NCI-H226 (cell line): ENCODE measurements at places on chromosomes 7 and 10.
A peak's percentile ranks its signal among the peaks of the same experiment; 100 is the strongest.

GRCh38 chr7:45973725-45974532 lies 52.9 kb upstream of the IGFBP3 start:
- DNase-seq: no peak

GRCh38 chr7:128063088-128063487 lies 31.9 kb upstream of the LRRC4 start:
- DNase-seq: no peak

DNA sequence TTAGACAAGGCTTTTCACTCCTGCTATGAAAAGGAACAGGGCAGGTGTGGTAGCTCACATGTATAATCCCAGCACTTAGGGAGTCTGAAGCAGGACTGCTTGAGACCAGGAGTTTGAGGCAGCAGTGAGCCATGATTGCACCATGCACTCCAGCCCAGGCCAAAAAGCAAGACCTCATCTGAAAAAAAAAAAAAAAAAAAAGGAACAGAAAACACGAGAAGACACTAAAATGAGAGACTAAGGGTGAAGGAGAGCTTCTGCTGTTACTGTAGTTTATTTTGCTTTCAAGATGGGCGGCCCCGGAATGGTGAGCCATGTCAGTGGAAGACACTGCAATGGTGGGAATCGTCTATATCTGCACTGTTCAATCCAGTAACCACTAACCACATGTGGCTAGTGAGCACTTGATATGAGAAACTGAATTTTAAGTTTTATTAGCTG lies 9.9 kb downstream of the PIP4K2A start:
- DNase-seq: no peak

DNA sequence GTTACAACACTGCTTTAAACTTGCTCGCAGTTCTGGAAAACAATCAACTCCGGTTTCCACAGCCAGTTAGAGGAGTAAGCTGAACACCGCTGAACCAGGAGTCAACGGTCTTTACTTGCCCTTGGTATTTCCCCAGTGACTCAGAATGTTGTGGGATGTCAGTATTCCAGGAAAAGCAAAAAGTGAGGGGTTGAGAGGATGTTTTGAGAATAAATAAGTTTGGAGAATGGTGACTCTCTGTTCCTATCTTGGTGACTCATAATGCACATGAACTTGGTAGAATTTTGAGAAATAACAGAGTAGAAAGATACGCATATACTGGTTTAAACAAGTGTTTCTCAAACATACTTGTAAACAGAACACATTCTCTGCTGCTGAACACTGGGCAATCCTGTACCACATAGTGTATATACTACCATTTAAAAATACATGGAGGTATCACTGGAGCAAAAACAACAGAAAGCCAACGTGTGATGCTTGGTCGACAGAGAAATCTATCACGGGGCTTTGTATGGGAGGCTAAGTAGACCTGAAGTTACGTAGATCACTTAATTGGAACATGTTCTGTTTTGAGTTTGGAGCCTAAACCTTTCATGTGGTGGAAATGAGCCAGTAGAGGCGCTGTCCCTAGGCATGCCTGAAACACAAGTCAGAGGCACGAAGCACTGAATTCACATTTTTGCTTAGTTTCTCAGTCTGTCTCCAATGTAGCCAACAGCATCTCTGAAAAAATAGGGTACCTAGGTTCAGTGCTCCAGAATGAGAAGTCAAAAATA lies 534.3 kb downstream of the PARD3 start:
- DNase-seq: peak; percentile 97

DNA sequence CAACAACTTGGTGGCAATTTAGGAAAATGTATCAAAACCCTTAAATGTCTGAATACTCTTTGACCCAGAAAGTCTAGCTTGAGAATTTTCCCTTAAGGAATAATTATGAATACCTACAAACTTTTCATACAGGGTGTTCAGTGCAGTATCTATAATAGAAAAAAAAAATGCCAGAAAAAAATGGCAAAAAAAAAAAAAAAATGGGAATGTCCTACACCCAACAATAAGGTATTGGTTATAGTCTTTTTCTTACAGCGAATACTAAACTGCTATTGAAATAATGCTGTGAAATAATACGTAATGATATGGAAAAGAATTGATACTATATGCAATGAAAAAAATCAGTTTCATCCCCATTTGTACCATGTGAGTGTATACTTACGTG lies 44.3 kb downstream of the ZNF800 start:
- no peak for DNase-seq

GRCh38 chr10:95716466-95716865 lies 22.7 kb upstream of the TCTN3 start:
- no peak for DNase-seq

GRCh38 chr10:85400981-85401695 lies 965.5 kb downstream of the GRID1 start:
- DNase-seq: no peak

GRCh38 chr10:28678687-28679457 lies 1.6 kb downstream of the BAMBI start:
- DNase-seq: no peak

GRCh38 chr10:96890580-96890979 lies 58.5 kb downstream of the LCOR start:
- DNase-seq: peak; percentile 12

DNA sequence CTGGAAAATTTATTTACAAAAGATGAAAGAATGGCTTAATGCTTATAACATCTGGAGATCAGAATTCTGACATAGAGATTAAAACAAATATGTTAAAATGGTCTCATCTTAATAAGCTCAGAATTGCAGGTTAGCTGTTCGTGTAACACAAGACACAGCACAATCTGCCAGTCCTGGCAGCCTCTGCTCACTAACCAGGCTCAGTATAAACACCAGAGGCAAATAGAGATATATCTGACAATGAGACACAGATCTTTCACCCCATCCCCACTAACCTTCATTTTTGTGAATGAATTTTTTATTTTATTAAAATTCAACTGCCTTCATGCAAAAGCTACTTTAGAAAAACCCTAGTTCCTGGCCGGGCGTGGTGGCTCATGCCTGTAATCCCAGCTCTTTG lies 51.8 kb downstream of the RELN start:
- no peak for DNase-seq

DNA sequence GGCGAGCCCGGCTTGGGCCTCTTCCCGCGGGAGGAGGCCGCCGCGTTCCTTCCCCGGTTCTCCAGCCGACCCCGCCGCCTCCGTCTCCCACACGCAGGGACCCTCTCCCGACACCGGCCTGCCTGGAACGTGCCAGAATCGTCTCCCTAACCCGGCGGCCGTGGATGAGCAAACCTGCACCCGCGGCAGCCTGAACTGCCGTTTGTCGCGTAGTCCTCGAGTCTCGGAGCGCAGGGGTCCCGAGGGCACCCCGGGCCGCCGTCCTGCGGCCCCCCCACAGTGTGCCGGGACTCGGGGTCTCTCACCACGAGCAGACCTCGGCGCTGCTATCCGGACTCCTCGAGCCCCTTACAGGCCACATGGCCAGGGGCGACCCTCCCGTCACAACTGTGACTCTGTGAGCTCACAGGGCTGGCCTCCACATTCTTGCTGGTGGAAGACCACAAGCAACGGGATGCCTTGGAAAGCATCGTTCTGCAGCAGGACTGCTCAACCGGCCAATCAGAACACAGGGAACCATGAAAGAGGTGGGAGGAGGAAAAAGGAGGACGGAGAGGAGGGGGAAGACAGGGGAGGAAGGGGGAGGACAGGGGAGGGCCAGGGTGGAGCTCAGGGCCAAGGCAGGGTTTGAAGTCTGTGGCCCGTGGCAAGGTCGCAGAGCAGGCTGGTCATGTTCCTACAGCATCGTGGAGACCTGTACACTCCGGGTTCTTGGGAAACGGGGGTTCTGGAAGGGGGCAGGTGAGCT lies 276.9 kb downstream of the DNAJB6 start:
- no peak for DNase-seq

DNA sequence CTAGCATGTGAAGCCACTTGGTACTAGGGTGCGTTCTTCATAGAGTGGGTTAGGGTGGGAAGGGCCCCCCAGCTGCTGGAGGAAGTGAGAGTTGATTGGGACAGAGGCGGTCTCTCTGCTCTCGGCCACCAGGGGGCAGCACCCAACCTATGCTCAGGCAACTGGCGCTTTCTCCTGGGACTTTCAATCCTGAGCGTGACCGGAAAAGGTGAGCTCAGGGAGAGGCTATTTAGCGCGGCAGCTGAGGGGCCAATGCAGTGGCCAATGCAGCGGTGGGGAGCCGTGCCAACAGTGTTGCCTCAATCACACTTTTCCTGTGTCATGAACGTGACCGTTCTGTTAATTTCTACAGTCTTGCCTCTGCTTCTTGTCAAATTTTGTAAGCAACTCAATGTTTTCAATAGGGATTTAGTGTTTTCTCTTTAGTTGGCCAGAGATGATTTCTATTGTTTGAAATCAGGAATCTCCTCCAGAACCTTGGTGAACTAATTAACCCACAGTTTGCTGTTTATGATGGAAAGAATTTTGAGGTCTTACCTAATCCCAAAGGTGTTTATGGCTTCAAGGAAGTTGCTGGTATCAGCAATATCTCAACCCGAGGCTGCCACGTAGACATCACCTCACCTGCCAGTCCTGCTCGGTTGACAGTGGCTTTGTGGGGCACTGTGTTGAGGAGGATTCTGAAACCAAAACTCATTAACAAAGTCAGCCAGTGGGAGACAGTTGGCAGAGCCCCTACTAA lies 67.9 kb upstream of the PDZD8 start:
- no peak for DNase-seq

DNA sequence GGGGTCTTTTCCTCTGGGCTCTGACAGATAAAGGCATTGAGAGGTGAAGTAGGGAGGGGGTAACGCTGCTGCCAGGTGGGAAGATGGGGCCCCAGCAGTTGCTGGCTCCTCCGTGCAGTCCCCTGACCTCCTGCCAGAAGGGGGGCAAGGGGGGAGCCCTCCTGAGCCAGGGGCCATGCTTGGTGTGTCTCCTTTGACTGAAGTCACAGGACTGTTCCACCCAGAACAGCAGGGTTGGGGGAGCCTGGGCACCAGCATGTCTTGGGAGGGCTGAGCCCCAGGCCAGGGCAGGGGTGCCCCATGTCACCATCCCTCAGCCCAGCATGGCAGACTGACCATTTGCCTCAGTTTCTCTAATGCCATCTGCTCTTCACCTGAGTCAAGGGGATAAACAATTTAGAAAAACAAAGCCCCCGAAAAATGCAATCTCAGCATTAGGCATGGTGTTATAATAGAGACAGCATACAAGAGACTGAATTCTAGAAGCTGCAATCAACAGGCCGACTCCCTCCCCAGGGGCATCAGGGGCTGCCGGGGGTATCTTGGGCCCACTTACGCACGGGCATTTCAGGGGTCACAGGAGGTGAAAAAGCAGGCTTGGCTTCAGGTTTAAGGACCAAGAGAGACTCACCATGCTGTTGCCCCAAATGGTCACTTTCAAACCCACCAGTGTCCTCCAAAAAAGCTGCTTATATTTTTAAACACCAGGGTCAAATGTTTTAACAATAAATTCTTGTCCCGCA lies 108.6 kb upstream of the GPR26 start:
- DNase-seq: no peak

- no peak for DNase-seq
Measured at GRCh38 chr7:98134420-98135228, 28.0 kb downstream of the LMTK2 start.

DNA sequence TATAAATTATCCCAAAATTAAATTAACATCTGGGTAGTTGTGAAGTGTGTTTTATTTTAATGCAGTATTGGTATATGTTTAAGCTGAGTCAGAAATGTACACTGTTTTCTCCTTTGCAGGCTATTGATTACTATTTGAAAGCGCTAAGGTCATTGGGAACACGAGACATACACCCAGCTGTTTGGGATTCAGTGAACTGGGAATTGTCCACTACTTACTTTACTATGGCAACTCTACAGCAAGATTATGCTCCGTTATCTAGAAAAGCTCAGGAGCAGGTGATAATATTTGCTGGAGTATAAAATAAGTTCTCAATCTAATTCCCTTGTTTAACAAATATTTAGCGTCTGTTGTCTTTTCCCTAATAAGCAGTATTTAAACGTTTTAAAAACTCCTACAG lies 27.9 kb downstream of the EDRF1 start:
- no peak for DNase-seq

GRCh38 chr7:55065079-55065478 lies 46.3 kb downstream of the EGFR start:
- DNase-seq: peak; percentile 97

- DNase-seq: no peak
Measured at GRCh38 chr10:62231805-62232204, 36.8 kb downstream of the RTKN2 start.
